ENCODE measurements at places on chromosomes 3 and 15.

- DNase-seq = peak; percentile 63
Measured at GRCh38 chr3:186882881-186883685, 40.6 kb downstream of the ADIPOQ start.

GRCh38 chr15:41205315-41205714 lies 25.2 kb downstream of the EXD1 start:
- DNase-seq = no peak

DNA sequence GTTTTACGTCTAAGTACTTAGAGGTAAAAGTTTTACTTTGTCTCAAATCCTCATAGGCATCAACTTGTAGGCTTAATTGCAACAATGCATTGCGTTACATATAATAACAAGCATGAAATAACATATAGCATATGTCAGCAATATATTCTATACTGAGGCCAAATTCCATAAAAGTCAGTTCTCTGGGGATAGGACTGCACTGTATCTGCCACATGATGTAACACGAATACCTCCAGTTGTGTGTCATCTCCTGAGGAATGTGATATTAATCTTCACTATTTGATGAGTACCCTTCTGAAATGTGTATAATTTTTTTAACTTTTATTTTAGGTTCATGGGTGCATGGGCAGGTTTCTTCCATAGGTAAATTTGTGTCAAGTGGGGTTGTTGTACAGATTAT lies 126.4 kb downstream of the IMPG2 start:
- DNase-seq = no peak

DNA sequence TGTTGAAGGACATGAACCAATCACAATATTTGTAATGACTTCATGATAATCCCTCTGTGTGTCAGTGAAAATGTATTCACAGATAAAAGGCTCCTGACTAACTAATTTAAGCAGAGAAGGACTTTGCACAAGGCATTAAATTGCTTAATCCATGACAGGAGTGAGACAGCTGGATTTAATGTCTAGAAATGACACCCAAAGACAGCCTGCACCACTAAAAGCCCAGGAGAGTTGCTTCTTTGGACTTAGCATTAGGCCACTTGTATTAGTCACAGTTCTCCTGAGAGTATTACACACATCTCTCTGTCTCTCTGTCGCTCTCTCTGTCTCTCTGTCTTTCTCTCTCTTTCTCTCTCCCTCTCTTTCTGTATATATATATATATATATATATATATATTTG lies 180.4 kb downstream of the GOLGA8K start:
- DNase-seq = no peak

GRCh38 chr3:52779837-52780585 lies 2.6 kb downstream of the ITIH1 start:
- DNase-seq = no peak

GRCh38 chr3:192307631-192308030 lies 419.7 kb downstream of the FGF12 start:
- no peak for DNase-seq

- DNase-seq = no peak
Measured at GRCh38 chr3:74390121-74390877, 224.2 kb downstream of the CNTN3 start.

DNA sequence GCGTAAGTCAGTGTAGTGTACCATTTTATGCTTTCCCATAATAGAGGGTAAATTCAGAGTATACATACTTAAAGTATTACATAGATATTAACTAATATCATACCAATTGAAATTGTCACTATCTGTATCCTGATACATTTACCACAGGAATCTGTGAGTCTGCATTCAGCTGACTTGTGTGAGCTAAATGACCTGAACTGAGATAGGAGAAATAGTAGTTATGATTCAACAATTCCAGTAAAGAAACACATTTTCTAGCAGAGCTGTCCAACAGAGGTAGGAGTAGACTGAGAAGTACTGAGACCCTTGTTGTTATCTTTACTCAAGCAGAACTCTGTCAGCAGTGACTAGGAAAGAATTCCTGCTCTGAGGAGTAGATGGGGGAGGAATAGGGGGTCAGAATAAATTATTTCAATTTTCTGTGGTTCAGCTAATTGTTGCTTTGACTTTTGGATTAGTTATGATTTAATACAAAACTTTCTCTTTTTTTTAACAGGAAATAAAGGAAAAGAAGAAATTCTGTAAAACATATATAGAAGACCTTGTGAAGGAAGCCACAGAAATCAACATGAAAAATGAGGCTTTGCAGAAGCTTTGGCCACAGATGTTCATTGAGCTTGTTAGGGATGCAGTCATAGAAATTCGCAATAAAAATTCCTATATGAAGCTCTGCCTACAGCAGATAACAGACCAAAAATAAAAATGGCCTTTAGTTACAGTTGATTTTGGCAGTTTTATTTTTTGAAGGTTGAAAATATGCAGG lies 66.2 kb upstream of the THSD4 start:
- peak; percentile 29 for DNase-seq

DNA sequence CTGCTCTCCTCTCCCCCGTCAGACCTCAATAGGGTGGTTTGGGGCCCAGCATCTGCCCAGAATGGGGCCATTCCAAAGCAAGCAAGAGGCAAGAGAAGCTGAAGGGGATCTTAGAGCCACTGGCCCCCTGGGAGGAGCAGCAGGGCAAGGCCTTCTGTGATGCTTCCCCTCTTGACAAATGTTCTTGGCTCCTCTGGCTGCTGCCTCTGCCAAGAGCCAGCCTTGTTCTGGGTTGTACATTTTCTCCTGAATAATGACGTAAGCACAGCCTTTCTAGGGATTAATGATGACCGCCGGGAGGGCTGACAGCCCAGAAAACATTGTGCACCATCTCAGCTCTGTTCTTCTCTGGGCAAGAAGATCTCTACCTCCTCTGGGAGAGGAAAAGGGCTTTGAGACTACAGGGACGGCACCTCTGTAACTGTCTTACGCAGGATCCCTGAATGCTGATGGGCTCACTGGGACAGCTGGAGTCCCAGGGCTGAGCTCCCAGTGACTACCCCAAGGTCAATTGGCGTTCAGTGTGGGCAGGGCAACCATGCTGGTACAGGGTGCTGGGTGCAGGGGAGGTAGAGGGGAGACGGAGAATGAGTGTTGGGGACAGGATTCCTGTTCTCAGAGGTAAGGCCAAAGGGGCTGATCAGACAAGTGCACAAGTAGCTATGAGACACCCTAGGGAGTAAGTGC lies 253.3 kb downstream of the FAM43A start:
- DNase-seq = no peak

GRCh38 chr3:88009066-88009465 lies 49.7 kb downstream of the CGGBP1 start:
- no peak for DNase-seq

DNA sequence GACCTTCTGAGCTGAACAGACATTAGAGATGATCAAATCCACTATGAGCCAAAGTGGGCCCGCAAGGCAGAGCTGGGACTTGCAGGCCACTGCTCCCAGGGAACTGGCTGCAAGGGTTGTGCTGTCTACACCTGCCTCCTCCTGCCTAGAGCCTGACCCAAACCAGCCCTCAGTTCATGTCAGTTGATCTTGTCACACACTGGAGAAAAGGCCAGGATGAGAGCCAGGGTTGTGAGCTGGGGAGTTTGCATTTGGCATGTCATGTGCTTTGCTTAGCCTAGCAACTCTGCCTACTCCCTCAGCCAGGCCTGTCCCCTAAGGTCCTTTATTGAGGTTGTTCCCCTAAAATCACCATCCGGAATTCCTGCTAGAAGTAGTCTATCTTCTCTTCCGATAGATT lies 67.8 kb downstream of the RAB11A start:
- no peak for DNase-seq

DNA sequence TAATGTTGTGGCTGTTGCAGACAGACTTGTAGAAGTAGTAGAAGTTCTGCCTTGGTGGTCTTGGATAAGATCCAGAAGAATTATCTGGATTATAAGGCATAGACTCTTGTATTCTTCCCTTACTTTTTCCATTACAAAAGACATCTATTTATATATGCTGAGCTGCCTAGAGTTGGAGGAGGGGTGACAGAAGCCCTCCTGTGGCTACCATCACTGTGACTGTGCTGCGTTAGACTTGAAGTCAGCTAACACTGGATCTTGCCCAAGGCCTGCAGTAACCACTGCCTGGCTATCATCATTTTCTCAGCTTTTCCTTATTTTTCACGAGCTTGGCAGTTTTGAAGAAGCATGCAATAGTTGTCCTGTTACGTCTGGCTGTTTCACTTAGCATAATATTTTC lies 684.8 kb upstream of the BCHE start:
- no peak for DNase-seq

- DNase-seq = peak; percentile 100
Measured at GRCh38 chr3:16264708-16265454, at the start of the genes DPH3 and OXNAD1. Gene DPH3, minus strand, starts transcription at chr3:16264943. Its CDS starts 67 bp downstream, at chr3:16264876. Gene OXNAD1, plus strand, starts transcription at chr3:16265212. Its CDS starts 5,741 bp downstream, at chr3:16270953.

GRCh38 chr3:7038394-7038793 lies 177.5 kb downstream of the GRM7 start:
- DNase-seq = no peak

DNA sequence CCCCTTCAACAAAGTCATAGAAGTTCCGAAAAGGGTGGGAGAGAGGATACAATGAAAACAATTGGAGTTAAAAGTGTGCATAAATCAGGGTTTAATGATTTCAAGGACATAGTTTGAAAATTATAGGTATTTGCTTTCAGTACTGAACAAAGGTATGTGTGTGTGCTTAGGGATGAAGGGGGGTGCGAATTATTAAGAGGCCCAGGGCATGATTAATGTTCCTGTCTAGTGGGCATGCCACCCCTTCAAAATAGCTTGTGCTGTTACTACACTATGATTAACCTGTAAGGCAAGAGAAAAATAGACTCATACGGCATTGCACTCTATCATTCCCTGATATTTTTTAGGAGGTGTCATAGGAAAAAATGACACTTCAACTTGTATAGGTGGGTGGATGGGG lies 731.6 kb downstream of the NAALADL2 start:
- no peak for DNase-seq

DNA sequence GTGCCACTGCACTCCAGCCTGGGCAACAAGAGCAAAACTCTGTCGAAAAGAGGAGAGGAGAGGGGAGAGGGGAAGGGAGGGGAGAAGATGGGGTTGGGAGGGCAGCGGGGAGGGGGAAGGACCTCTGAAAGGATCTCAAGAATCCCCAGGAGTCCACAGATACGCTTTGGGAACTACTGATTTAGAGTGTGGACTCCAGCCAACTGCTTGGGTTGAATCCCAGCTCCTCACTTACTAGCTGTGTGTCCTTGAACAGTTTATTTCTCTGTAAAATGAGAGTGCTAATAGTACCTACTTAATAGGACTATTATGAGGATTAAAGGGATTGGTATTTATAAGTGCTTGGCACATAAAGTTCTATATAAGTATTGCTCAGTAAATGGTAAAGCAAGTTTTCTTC lies 45.0 kb upstream of the FAH start:
- DNase-seq = no peak

- no peak for DNase-seq
Measured at GRCh38 chr3:190252080-190252479, 70.2 kb downstream of the CLDN1 start.

DNA sequence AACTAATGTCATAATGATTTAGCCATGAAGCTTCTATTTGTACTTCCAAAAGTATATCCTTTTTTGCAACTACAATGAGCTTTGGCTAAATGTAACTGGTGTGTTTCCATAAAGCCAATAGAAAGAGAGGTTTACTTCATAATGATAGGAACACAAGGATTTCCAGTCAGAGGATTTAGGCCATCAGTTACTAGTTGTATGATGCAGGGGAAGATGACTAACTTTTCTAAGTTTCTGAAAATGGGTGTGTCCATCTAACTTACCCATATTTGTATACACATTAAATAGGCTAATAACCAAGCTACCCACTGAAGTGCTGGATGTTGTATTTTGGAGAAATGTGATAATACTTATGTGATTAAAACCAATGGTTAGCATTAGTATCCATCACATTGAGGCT lies 55.7 kb downstream of the SLC4A7 start:
- DNase-seq = peak; percentile 7

DNA sequence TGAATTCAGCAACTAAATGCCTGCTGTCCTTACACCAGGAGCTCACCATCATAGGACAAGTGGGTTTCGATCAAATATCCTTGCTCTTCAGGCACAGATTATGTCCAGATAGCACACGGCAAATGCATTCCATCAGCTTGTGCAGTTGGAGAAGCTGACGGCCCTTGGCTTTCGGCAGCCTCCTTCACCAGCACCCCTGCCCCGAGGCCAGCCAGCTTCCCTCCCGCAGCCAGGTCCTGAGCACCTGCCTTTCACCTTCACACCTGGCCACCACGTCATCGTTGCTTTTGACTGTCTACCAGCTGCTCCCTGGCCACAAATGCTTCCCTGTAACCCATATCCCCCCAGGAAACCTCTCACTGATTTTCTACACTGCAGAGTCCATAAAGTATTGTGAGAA lies 355.5 kb downstream of the OCA2 start:
- no peak for DNase-seq

- no peak for DNase-seq
Measured at GRCh38 chr3:158916111-158916510, 114.3 kb downstream of the MFSD1 start.

DNA sequence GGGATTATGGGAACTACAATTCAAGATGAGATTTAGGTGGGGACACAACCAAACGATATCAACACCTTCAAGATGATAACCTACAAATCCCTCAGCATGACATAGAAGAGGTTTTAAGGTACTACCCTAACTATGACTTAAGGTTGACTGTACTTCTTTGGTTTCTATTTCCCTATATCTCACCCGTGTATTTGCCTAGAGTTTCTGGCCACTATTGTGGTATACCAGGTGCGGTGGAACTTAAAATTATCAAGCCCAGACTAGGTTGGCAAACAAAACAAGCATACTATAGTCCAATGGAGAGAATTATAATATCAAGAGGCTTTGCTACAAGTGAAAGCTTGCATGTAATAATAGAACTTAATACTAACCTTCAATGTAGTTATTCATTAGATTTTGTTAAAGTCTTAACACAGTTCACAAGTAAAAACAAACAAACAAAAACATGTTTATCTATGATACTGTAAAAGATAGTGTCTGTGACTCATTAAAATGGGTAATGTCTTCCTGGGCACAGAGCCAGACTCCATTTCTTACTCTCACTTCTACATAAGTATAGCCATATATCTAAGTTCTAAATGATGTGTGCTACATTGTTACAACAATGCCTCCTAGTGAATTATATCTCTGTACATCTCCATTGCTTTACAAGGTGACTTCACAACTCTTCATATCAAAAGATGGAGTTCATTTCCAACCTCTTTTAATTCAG lies 479.1 kb downstream of the ZBBX start:
- DNase-seq = no peak

DNA sequence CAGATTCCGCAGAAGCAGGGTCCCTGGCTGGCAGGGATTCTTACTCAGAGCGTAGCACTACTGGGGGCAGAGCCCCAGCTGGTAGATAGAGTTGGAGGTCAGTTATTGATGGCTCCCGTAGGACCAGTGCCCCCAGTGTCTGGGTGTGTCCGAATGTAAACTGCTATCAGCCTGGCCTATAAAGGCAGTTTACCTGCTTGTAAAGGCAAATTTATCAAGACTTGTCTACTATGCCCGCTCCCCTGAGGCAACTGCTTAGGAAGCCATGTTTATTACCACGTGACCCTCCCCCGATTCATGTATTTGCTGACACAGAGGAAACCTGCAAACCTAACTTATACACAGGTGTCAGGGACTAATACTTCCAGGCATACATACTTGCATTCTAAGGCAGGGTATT lies 607 bp upstream of the PPP1R14D start:
- DNase-seq = no peak

GRCh38 chr3:77885381-77885780 lies 845.5 kb downstream of the ROBO2 start:
- DNase-seq = no peak

Data from lung microvascular endothelial cell (primary cell).